ENCODE measurements at places on chromosomes 5 and 9. TPM values are rescaled to one million over a fixed set of nuclear protein-coding genes. Genes with fewer than 3 reads are reported as not detected.

GRCh38 chr5:170508036-170508435, 4.2 kb downstream of the KCNIP1 start:
- H3K36me3 ChIP-seq: no peaks in the 10 kb centered on the region
- no peak for DNase-seq
- peaks cover 17% of the 10 kb centered on the region for H3K4me1 ChIP-seq
- peaks cover 55% of the 10 kb centered on the region for H3K27me3 ChIP-seq

- no peak overlapping the region for H3K27ac ChIP-seq
- peak; percentile 94 for DNase-seq
- H3K4me3 ChIP-seq: no peak overlapping the region
- peaks cover 13% of the 10 kb centered on the region for H3K27me3 ChIP-seq
- peaks cover 6% of the 10 kb centered on the region for H3K36me3 ChIP-seq
Measured at GRCh38 chr9:120935383-120935857, 8.8 kb upstream of the TRAF1 start.

GRCh38 chr5:178670351-178670885, 43.6 kb upstream of the CLK4 start:
- H3K27me3 ChIP-seq: no peaks in the 10 kb centered on the region
- no peak overlapping the region for H3K27ac ChIP-seq
- no peak overlapping the region for H3K4me3 ChIP-seq
- H3K4me1 ChIP-seq: no peaks in the 10 kb centered on the region

DNA sequence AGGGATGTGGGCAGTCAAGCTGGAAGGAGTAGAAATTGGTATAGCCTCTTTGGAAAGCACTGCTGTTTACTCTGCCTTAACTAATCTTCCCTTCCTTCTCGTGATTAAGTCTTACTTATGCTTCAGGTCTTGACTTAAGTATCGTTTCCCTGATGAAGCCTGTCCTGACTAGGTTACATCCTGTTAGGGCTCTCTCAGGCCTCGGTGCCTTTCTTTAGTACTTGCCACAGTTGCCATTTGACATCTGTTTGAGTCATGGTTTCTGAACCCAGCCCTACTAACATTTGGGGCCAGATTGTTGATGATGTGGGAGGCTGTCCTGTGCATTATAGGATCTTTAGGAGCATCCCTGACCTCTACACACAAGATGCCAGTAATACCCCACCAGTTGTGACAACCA, 94.4 kb downstream of the GAPVD1 start:
- no peak overlapping the region for H3K27ac ChIP-seq
- no peak for DNase-seq
- no peaks in the 10 kb centered on the region for H3K27me3 ChIP-seq

DNA sequence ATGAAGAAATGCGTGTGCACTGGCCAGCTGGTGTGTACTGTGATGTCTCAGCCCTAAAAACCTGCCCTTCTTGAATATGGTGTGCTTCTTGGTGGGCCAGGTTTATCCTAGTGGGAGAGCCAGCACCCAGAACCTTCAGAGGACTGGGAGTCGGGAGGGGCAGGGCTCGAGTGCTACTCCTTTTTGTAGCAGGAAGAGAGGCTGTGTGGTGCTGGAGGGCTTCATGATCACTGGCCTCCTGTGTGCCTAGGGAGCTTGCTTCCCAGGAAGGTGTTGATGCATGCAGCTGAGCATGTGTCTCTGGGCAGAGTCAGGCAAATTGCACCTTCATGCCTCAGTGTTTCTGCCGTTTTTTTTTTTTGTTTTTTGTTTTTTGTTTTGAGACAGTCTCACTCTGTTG, 20.0 kb downstream of the PHF2 start:
- H3K4me1 ChIP-seq: peaks cover 20% of the 10 kb centered on the region
- H3K27me3 ChIP-seq: no peaks in the 10 kb centered on the region
- H3K27ac ChIP-seq: no peak overlapping the region
- H3K4me3 ChIP-seq: no peak overlapping the region
- no peaks in the 10 kb centered on the region for H3K36me3 ChIP-seq

GRCh38 chr5:39214912-39215709, 4.3 kb downstream of the FYB1 start:
- H3K36me3 ChIP-seq: peaks cover 15% of the 10 kb centered on the region
- H3K4me3 ChIP-seq: no peak overlapping the region
- no peaks in the 10 kb centered on the region for H3K27me3 ChIP-seq
- no peak for DNase-seq
- peaks cover 23% of the 10 kb centered on the region for H3K4me1 ChIP-seq

DNA sequence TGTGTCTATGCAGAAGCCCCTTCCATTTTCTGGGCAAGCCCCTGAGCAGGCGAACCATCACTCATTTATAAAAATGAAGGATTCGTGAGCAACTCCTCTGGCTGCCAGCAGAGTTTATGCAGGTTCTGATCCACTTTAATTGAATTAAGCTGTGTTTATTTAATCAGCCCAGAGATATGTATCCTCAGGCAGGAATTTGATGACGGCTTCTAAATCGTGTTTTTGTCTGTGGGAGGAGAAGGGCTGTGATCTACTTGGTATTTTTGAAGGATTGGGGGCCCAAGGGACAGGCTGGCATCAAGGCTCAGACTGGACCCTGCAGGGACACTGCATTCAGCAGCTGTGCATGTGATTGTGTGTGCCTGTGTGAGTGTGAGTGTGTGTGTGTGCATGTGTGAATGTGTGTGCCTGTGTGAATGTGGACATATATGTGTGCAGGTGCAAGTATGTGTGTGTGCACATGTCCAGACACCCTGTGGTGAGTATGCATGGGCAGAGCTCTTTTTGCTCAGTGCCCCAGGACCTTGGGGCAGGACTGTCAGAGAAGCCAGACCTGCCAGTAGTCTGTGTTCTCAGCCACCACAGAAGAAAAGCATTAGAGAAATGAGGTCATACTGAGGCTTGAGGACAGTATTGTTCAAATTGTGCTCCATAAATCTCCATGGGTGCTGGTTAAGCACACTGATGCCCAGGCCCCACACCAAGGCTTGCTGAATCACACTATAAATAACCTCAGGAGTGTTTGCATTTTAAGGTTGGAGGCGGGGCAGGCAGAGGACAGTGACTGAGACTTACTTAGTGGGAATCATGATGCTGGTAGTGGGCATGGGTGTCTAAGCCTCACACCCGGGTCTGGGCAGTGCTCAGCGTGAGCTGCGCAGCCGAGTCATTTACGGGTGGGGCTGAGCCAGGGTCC, 164.0 kb downstream of the CARTPT start:
- H3K36me3 ChIP-seq: no peaks in the 10 kb centered on the region
- no peak overlapping the region for H3K27ac ChIP-seq

DNA sequence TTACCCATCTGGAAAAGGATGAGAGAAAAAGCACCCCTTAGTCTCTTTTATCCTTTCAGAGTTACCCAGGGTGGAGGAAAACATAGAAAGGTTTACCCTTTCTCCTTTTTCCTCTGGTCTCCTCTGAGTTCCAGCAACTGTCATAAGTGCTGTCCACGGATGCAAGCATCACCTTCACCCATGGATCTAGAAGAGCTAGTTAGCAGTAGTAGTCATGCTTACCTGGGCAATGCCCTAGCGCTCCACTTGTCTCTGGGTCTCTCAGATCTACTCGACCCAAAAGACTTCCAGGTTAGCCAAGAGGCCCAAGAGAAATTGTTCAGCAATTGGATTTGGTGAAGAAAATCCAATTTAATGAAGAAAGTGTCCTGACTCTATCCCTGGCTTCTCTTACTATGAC, 656.2 kb upstream of the PTPRD start:
- H3K36me3 ChIP-seq: no peaks in the 10 kb centered on the region
- H3K4me3 ChIP-seq: no peak overlapping the region
- H3K27me3 ChIP-seq: no peaks in the 10 kb centered on the region
- no peaks in the 10 kb centered on the region for H3K4me1 ChIP-seq
- no peak overlapping the region for H3K27ac ChIP-seq

DNA sequence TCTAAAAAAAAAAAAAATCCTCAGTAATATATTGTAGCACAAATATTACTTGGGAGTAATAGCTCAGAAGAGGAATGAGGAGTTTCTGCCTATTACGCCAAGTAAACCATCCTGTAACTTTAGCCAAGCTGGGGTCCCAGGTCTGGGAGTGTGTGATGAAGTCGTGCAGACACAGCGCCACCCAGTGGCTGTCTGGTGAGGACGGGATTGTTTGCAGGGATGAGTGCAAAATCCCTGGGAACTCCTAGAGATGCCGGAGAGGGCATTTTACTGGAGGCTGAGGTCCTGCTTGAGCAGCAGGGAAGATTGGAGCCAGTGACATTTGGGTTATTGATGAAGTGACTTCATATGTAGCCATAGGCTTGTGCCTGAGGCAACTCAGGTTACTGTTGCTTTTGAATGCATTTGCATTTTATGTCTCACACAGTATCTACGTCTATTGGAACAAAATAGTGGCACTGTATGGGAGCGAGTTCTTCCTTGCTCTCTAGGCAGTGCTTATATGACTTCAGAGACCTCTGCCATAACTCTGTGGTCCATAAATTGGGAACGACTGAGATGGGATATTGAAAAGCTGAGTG, 72.8 kb downstream of the PSAT1 start:
- H3K36me3 ChIP-seq: no peaks in the 10 kb centered on the region
- no peak overlapping the region for H3K27ac ChIP-seq
- DNase-seq: peak; percentile 50
- no peaks in the 10 kb centered on the region for H3K4me1 ChIP-seq
- peaks cover 47% of the 10 kb centered on the region for H3K27me3 ChIP-seq

DNA sequence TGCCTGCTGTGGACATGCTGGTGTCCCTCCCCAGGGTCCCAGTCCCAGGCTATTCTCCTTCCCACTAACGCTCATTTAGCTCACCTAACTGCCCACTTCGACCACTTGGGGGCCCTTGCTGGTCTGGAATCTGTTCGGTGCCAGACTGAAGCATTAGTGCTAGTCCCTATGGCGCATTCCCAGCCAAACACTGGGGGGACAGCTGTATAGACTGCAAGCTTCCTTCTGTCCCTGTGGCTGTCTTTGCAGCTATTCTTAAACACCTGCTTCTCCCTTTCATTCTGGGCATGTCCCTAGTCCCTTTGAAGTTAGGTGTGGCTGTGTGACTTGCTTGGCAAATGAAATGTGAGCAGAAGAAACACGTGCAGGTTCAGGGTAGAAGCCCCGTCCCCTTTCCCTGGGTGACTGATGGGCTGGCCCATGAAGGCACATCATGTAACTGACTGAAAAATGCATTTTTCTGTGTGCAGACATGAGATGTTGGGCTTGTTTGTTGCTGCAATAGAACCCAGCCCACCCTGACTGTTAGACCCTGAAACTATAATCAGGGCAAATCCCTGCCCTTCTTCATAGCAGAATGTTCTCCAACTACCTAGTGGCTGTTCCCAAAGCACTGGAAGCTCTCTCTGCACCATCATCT, 134.4 kb downstream of the BARX1 start:
- peak; percentile 6 for DNase-seq
- H3K27ac ChIP-seq: no peak overlapping the region
- H3K4me1 ChIP-seq: no peaks in the 10 kb centered on the region
- H3K4me3 ChIP-seq: no peak overlapping the region

DNA sequence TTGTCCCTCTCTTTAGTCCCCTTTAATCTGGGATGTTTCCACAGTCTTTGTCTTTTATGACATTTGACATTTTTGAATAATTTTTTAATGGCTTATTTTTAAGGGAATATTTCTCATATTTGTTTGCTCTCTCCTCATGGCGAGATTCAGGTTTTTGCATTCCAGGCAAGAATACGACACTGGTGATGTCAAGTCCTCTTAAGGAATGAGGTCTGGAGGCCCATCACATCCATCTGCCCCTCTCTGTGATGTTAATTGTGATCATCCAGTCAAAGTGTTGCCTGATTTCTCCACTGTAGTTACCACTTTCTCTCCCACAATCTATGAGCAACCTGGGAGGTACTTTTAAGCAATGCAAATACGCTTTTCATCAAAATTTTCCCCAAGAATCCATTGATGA, 193.2 kb downstream of the MAST4 start:
- no peak overlapping the region for H3K27ac ChIP-seq
- no peaks in the 10 kb centered on the region for H3K36me3 ChIP-seq
- DNase-seq: no peak
- H3K4me1 ChIP-seq: no peaks in the 10 kb centered on the region

DNA sequence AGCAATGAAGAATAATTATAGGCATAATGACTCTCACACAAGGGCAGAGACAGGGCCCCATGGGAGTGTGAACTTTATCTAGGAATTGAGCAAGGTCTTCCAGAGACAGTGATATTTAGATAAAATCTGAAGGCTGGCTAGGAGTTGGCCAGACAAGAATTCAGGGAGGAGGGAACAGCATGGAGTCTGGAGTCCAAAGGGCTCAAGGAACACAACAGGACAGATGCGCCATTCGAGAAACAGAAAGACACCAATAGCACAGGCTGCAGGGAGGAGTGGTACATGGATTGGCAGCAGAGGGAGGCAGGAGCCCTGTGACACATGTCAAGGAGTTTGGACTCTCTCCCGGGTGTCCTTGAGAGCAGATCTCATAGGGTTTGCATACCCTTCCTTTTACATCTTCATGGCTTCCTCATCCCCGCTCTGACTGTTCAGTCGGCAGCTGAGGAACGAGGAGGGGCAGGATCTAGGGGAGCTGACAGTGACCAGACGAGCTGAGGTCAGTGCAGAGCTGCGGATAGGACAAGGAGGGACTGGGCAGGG, 64.0 kb upstream of the XPA start:
- DNase-seq: no peak
- no peaks in the 10 kb centered on the region for H3K36me3 ChIP-seq
- no peak overlapping the region for H3K27ac ChIP-seq
- H3K27me3 ChIP-seq: peaks cover 32% of the 10 kb centered on the region
- H3K4me1 ChIP-seq: no peaks in the 10 kb centered on the region

GRCh38 chr5:123300266-123300665, 122.9 kb downstream of the CEP120 start:
- H3K4me1 ChIP-seq: no peaks in the 10 kb centered on the region
- H3K36me3 ChIP-seq: no peaks in the 10 kb centered on the region
- H3K27me3 ChIP-seq: peaks cover 10% of the 10 kb centered on the region
- H3K27ac ChIP-seq: no peak overlapping the region
- no peak overlapping the region for H3K4me3 ChIP-seq
- DNase-seq: no peak

GRCh38 chr5:62260513-62260912, 45.5 kb upstream of the KIF2A start:
- H3K27ac ChIP-seq: no peak overlapping the region
- H3K36me3 ChIP-seq: no peaks in the 10 kb centered on the region
- no peaks in the 10 kb centered on the region for H3K27me3 ChIP-seq
- no peak overlapping the region for H3K4me3 ChIP-seq
- DNase-seq: no peak

GRCh38 chr5:161686881-161687280, 1.4 kb downstream of the GABRA6 start:
- DNase-seq: no peak
- H3K4me3 ChIP-seq: no peak overlapping the region
- no peaks in the 10 kb centered on the region for H3K27me3 ChIP-seq

- H3K36me3 ChIP-seq: no peaks in the 10 kb centered on the region
- H3K4me1 ChIP-seq: peaks cover 42% of the 10 kb centered on the region
- H3K4me3 ChIP-seq: no peak overlapping the region
Measured at GRCh38 chr5:57488215-57488955, 5.8 kb upstream of the ACTBL2 start.

Gene FBLL1
- 4.9 TPM for total RNA-seq

Gene ELP1
- total RNA-seq: 12.8 TPM

Gene DUSP1
- total RNA-seq: 50.5 TPM

Gene OSMR
- total RNA-seq: 76.4 TPM

Gene KIF4B
- not detected for total RNA-seq

Gene ARHGEF37
- total RNA-seq: 13.0 TPM

Gene SEMA5A
- total RNA-seq: 0.52 TPM

Gene ADAMTSL2
- total RNA-seq: not detected

Measured in Calu3 (cell line).